ENCODE measurements at places on chromosomes 4 and X.

DNA sequence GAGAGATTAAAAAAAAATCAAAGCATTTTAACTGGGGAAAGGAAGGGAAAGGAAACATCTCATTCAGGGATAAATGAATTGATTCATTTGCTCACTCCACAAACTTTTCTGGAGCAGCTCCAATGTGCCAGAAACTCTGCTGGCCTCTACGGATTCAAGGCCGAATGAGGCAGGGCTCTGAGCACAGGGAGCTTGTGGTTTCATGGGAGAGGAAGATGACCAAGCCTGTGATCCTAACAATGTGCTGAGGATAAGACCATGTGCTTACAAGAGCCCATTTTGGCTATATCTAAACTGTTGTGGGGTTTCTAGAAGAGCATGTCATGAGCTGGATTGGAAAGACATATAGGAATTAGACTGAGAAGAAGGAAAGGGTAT, 137.5 kb downstream of the ZNF674 start:
- no peak for DNase-seq

DNA sequence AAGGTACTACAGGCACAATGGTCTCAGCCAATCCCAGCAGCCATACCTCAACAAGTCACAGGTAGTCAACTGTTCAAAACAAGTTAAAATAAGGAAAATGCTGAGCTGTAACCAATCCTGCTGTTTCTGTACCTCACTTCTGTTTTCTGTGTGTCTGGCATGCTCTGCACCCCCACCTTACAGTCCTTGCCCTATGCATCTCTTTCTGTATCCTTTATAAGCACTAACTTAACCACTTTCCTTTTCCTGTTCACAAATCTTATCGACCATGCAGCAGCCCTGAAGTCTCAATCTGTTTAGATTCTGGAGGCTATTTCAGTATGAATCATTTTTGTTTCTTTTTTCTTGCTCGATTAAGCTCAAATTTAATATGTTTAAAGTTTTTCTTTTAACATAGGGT, 12.5 kb upstream of the FAM13A start:
- DNase-seq = no peak

GRCh38 chr4:152875261-152875660, 60.9 kb upstream of the FHDC1 start:
- DNase-seq = no peak

DNA sequence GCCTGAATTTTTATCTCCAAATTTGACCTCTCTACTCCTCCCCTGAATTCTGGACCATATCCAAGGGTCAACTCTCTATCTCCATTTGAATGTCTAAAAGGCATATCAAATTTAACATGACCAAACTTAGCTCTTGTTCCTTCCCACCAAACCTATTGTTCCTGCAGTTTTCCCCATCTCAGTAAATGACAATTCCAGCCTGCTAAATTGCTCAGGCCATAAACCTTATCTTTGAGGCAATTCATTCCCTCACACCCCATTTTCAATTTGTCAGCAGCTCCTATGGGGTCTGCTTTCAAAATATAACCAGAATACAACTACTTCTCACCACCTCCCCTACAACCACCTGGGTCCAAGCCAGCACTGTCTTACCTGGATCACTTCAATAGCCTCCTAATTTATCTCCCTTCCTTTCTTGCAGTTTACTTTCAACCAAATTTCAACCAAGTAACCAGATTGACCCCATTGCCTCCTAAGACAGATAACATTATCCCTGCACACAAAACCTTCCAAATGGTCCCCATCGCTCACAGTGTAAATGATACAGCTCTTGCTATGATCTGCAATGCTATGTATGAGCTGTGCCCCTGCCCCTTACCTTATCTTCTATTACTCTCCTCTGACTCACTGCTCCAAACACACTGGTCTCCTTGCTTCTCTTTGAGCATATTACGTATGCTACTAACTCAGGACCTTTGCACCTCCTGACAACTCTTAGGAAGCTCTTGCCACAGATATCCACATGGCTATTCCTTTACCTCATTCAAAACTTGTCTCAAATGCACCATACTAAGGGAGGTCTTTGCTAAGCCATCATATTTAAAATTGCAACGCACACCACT, 66.0 kb downstream of the CAMK2D start:
- DNase-seq = no peak

- no peak for DNase-seq
These were observed 160.8 kb upstream of the ANK2 start for GRCh38 chr4:112888622-112889021.

DNA sequence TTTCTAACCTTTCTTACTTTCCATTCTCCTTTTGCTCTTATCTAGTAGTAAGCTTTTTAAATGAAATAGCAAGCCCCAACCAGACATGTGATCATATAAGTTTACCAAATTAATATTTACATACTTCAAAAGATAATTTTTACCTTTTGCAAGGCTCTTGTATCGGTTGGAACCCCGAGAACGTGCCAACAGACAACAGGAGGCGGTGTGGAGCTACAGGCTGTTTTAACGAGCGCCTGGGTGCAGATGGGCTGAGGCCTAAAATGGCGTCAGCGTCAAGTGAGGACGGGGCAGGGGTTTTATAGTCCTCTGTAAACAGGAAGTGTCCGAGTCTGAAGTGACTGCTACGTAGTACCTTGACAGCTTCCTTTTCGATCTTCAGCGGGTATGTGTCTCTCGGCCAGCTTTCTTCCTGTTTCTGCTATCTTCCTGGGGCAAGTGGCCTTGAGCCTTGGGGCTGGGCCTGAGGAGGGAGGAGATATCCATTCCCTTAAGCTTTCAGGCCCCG, 342.7 kb downstream of the GALNTL6 start:
- no peak for DNase-seq

DNA sequence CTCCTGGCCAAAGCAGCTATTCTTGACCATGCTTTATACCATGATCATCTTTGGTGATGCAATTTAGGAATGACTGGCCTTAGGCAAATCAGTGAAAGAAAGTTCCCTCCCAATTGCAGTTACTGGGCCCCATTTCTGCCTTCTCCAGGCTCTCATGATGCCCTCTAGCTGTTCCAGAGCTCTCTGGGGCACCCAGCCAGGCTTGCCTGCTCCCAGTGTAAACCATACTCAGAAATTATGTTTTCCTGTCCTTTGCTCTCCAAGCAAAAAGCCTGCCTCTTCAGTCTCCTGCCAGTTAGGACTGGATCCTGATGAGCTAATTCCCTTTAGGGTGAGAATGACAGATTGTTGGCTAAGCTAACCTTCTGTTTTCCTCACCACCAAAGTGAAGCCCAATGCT, 85.3 kb upstream of the RBPJ start:
- DNase-seq = peak; percentile 86

DNA sequence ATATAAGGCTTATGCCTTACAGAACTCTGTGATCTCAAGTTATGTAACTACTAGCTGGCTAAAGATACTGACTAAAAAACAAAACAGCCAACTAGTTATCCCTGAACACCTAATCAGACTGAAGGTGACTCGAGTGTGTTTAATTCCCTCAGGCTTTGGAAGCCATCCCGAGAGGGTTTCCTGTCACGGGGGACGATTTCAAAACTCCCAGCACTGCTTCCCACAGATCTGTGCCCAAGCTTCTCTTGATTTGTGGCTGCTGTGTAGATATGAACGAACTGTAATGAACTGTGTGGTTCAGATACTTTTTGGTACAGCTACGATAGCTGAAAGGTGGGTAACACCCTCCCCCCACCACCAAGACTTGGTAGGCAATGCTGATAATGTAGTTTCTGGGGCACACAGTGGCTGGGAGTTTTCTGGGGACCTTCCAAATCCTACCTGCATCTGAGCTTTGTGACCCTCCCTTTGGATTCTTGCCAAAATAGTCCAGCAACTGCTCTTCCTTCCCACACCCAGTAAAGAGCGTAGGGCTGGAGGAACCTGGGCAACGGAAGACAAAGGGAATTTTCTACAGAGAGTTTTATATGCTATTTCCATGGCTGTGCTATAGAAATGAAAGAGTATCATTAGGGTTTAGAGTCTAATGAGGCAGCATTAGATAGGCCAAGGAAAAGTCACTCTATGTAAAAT, 148.8 kb downstream of the MGST2 start:
- no peak for DNase-seq

GRCh38 chr4:154024097-154024694, 235.3 kb upstream of the SFRP2 start:
- no peak for DNase-seq

DNA sequence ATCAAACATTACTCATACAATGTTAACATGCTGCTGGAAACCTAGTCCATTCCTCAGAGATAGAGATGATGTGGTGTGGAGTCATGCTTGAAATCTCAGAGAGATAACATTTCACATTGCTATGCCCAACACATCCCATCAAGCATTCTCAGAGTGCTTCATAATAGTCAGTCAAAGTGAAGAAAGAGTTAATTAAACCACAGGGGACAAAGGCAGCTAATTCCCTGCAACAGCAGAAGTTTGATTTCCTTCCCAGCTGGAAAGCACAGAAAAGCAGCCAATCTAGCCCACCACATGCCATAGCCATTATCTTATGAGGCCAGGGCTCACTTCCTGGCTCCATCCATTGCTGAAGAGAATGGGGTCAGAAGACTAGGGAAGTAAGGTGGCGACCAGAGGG, 8.9 kb downstream of the KDR start:
- no peak for DNase-seq

GRCh38 chr4:77913348-77913747, 50.7 kb downstream of the MRPL1 start:
- DNase-seq = no peak

GRCh38 chr4:104868958-104869357, 277.7 kb upstream of the TET2 start:
- no peak for DNase-seq

DNA sequence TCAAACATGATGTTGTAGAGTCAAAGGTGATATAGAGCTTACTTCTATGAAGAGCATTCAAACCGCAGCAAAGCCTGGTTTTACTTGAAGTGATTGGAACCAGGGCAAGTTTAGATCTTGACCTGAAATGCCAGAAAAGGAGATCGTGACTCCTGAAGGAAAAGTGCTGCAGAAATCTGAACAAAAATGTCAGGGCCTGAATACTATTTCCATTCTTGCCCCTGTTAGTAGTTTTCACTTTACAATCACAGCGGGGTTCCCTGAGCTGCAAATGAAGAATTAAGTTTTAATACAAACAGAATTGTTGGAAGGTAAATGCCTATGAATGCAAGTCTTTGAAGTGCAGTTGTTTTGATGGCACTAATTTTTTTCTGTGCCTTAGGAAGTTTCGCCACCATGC, 4.1 kb downstream of the SLIT2 start:
- DNase-seq = no peak

DNA sequence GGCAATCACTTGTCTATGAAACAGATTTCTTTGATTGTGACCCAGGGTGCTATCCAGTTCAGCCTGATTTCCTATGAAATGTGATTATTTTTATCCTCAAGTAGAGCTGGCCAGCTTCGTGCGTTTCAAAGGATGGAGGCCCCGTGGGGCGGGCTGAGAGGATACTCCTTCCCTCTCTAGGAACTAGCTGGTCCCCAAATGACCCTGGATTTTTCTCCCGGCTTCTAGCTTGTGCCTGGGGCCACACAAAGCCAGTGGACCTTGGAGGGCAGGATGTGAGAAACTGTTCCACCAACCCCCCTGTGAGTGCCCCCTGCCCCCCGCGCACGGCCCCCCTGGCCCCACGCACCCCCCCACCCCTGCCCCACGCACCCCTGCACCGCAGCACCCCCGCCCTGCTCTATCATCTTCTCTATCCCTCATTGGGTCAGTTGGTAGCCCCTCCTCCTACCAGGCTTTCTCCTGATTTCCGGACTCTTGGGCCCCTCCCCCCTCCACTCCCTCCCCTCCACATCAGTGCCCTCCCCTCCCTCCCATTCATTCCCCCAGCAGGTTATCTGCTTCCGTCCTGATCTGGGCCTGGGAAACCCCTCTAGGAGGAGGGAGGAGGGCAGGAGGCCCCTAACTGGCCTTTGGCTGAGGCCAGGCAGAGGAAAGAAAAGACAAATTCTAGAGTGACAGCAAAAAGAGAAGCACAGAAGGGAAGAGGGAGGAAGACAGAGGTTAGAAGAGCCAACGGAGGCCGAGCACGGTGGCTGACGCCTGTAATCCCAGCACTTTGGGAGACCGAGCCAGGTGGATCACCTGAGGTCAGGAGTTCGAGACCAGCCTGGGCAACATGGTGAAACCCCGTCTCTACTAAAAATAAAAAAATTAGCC, 3.3 kb downstream of the XPNPEP2 start:
- no peak for DNase-seq

DNA sequence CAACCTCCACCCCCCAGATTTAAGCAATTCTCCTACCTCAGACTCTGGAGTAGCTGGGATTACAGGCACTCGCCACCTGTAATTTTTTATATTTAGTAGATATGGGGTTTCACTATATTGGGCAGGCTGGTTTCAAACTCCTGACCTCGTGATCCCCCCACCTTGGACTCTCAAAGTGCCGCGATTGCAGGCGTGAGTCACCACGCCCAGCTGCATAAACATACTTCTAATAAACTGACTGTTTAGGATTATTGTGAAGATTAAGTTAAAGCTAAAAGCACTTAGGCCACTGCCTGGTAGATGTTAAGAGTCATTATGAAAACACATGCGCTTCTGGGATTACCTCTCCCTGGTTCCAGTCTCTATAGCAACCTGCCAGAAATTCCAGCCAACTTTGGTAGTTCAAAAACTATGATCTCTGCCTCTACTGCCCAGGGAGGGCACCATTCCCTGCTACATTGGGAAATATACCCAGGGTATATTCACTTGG, 30.2 kb upstream of the GRIA3 start:
- no peak for DNase-seq

DNA sequence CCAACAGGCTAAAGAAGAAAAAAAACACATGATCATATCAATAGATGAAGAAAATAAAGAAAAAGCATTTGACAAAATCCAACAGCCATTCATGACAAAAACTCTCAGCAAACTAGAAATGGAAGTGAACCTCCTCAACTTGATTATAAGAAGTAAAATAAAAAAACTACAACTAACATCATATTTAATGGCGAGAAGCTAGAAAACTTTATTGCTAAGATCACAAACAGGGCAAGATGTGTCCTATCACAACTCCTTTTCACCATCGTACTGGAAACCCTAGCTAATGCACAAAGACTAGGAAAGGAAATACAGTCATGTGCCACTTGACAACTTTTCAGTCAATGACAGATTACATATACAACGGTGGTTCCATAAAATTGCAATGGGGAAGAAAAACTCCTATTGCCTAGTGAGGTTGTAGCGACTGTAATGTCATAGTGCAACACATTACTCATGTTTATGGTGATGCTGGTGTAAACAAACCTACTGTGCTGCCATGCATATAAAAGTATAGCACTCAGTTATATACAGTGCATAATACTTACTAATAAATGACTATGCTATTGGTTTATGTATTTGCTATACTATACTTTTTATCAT, 12.1 kb upstream of the MANBA start:
- DNase-seq = no peak

DNA sequence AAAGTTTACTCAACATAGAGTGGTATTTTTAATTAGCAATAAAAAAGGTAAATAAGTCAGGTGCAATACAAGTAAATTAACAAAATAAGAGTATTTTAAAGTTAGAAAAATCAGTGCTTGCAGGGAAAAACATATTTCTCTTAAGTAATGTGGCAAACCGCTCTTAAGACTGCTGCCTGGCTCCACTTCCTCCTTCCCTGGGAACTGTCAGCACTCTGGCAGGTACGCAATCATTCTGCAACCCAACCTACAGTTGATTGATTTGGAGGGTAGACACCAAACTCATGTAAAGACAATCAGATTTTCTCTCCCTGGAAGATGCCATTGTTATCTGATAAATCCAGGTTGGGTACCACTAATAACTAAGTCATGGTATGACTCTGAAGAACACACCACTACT, 63.9 kb downstream of the PPP3CA start:
- DNase-seq = no peak

GRCh38 chrX:7515681-7516413, 327.1 kb upstream of the VCX start:
- DNase-seq = no peak

GRCh38 chr4:762211-763190, 56.9 kb downstream of the PCGF3 start:
- no peak for DNase-seq

- DNase-seq = no peak
These were observed 48.2 kb upstream of the H2AZ1 start for GRCh38 chr4:99998062-99998867.

Measured in suprapubic skin (tissue), 4 donors.